ENCODE measurements at places on chromosomes 12 and 14.

DNA sequence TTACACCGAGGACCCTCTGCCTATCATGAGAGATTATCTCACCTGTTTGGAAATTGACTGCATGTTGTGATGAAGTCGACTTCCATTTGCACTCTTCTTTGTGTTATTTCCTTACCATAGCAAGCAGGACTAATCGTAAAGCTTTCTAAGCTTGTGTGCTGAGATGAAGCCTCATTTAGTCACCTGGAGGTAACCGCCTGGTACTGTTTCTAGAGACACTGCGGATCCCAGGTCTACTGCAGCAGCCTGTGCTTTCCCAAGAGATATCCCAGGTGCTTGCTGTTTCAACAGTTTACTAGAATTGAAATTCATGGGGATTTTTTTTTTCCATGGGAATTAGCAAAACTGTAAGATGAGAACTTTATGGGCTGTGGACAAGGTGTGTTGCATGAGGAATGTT lies 131.8 kb downstream of the PTPRR start:
- no peak overlapping the region for H3K4me3 ChIP-seq
- H3K27me3 ChIP-seq = peaks cover 1% of the 10 kb centered on the region
- DNase-seq = no peak
- H3K36me3 ChIP-seq = no peaks in the 10 kb centered on the region

GRCh38 chr14:40447017-40447416 lies 1014.8 kb upstream of the FBXO33 start:
- no peak overlapping the region for H3K4me3 ChIP-seq
- no peaks in the 10 kb centered on the region for H3K4me1 ChIP-seq
- no peak for DNase-seq
- no peaks in the 10 kb centered on the region for H3K27me3 ChIP-seq
- H3K36me3 ChIP-seq = no peaks in the 10 kb centered on the region

- H3K36me3 ChIP-seq = no peaks in the 10 kb centered on the region
- peaks cover 3% of the 10 kb centered on the region for H3K4me1 ChIP-seq
Measured at GRCh38 chr14:103928011-103928890, at the start of gene TDRD9. Gene TDRD9, plus strand, starts transcription at chr14:103928456. Its CDS starts 54 bp downstream, at chr14:103928510.

DNA sequence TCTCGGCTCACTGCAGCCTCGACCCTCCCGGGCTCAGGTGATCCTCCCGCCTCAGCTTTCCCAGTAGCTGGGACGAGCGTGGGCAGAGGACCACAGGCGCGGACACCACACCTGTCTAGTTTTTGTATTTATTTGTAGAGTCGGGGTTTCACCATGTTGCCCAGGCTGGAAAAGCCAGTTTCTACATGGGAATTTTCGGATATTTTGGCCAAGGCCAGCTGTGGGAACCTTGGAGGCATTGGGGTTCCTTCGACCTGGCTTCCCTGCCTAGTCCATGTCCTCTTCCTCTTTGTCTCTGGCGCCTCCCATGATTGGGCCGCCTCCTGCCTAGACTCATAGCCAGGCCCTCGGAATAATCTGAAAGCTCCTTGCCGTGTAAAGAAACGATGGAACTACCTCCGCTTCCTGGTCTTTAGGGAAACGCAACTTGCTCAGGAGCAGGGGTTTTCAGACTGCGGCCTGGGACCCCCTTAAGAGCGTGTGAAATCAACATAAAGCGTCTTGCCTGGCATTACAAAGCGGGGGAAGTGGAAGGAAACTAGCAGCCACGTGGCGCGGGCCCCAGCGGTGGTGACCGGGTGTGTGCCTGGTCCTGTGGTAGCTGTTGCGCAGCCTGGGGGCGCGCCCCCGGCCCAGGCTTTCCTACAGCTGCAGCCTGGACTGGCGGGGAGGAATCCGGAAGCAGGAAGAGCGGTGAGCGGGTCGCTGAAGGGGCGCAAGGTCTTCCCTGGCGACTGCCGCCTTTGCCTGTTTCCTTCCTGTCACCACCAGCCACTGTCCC lies 1.4 kb upstream of the HSP90AA1 start:
- peak; percentile 81 for DNase-seq
- H3K27me3 ChIP-seq = no peaks in the 10 kb centered on the region
- peak overlapping the region; percentile 92 for H3K4me3 ChIP-seq
- peaks cover 37% of the 10 kb centered on the region for H3K4me1 ChIP-seq
- H3K36me3 ChIP-seq = peaks cover 35% of the 10 kb centered on the region

- no peaks in the 10 kb centered on the region for H3K4me1 ChIP-seq
- H3K27ac ChIP-seq = no peak overlapping the region
- DNase-seq = no peak
- H3K4me3 ChIP-seq = no peak overlapping the region
- H3K36me3 ChIP-seq = no peaks in the 10 kb centered on the region
Measured at GRCh38 chr14:79551523-79551922, 659.8 kb downstream of the DIO2 start.

GRCh38 chr12:75725521-75726111 lies 214.2 kb upstream of the KRR1 start:
- peaks cover 20% of the 10 kb centered on the region for H3K4me1 ChIP-seq
- H3K27ac ChIP-seq = no peak overlapping the region
- no peak for DNase-seq
- H3K27me3 ChIP-seq = peaks cover 5% of the 10 kb centered on the region

DNA sequence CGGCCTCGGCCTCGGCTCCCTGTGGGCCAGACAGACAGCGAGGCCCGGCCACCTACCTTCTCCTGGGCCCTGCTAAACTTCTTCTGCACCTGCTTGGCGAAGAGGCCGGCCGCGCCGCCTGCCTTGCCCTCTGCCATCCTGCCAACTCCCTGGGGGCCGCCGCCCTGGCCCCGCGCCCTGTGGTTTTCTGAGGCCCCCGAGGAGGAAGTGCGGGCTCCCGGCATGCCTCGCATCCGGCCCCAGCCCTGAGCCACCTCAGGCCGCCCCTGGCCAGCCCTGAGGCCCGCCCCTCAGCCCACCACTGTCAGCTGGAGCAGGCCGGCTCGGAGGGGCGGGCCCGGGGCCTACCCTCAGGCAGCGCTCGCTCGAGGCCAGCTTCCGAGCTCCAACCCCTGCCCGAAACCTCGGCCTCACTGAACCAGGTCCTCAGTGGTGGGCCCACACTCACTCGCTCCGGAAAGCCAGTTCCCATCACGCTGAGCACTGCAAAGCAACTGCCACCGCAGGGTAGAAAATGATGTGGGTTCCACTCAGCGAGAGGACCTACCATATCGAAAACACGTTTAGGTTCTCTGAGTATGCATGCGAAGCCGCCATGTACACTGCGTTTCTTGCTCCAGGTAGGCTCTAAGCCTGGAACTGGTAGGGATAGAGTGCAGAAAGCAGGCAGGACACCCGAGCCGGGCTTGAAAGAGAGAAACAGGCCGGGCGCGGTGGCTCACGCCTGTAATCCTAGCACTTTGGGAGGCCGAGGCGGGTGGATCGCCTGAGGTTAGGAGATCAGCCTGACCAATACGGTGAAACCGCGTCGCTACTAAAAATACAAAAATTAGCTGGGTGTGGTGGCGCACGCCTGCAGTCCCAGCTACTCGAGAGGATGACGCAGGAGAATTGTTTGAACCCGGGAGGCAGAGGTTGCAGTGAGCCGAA lies at the start of gene BIN2:
Gene BIN2, minus strand, starts transcription at position 209 of the 930 bp plus-strand sequence. Its CDS starts 72 bp downstream, at position 137.
- H3K36me3 ChIP-seq = peaks cover 24% of the 10 kb centered on the region
- peak within 1 kb of the TSS; percentile 98 for H3K27ac ChIP-seq
- peaks cover 68% of the 10 kb centered on the region for H3K4me1 ChIP-seq
- H3K4me3 ChIP-seq = peak within 1 kb of the TSS; percentile 91

DNA sequence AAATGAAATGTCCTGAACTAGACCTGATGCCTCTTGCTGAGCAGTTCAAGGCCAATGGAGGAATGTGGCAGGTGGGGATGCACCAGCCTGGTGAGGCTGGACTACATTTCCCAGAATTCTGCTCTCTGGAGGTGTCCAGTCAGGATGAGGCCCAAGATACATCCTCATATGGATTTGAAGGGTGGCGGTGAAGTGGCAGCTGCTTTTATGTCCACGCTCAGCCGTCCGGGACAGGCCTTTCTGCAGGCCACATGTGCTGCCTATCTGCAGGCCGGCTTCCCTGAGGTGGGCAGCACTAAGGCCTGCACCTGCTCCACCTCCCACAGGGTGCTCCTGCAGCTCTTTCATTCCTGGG lies 230.2 kb downstream of the BCL11B start:
- DNase-seq = no peak
- H3K4me3 ChIP-seq = no peak overlapping the region
- H3K4me1 ChIP-seq = peaks cover 3% of the 10 kb centered on the region
- H3K27ac ChIP-seq = no peak overlapping the region

DNA sequence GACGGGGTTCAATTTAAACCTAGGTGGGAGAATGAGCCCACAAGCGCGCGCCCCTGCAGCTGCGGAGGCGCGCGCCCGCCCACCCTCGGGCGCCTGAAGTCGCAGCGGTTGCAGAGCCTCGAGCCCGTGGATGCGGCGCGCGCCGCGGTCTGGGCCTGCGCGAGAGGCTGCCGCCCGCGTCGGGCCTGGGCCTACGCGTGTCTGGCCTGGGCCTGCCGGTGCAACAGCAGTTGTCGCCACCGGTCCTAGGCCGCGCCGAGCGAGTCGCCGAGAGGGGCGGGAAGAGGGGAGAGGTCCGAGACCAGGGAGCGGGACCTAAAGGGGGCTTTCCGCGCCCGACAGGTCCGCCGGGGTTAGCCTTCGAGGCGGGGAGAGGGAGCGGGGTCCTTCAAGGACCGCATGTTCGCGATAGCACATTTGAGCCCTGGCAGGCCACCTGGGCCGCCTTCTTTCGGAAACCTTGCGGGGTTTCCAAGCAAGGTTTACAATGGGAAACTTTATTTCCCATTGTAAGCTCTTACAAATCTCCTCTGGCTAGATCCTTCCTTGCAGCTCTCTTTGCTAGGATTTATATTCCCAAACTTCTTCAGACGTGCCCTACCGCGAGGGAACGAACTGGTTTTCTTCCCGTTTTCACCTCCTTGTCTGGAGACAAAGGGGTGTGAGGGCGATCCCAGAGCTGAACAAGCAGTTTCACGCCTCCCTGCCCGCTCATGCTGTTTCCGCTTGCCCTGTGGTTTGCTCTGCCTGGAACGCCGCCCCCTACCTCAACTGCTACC lies 6.8 kb downstream of the SIX6 start:
- peaks cover 2% of the 10 kb centered on the region for H3K36me3 ChIP-seq
- DNase-seq = peak; percentile 10
- H3K4me3 ChIP-seq = peak overlapping the region; percentile 9
- peaks cover 53% of the 10 kb centered on the region for H3K27me3 ChIP-seq
- H3K4me1 ChIP-seq = peaks cover 15% of the 10 kb centered on the region
- H3K27ac ChIP-seq = no peak overlapping the region

GRCh38 chr12:101650346-101651117 lies 46.9 kb upstream of the CHPT1 start:
- no peaks in the 10 kb centered on the region for H3K36me3 ChIP-seq
- no peak for DNase-seq
- H3K27me3 ChIP-seq = peaks cover 17% of the 10 kb centered on the region
- H3K4me3 ChIP-seq = no peak overlapping the region
- H3K27ac ChIP-seq = no peak overlapping the region

GRCh38 chr14:22118899-22119477 lies 445.4 kb upstream of the OR4E1 start:
- no peaks in the 10 kb centered on the region for H3K27me3 ChIP-seq
- no peak overlapping the region for H3K27ac ChIP-seq
- DNase-seq = no peak

GRCh38 chr14:89915114-89915878 lies 39.2 kb downstream of the EFCAB11 start:
- H3K27ac ChIP-seq = no peak overlapping the region
- peaks cover 3% of the 10 kb centered on the region for H3K4me1 ChIP-seq
- H3K36me3 ChIP-seq = no peaks in the 10 kb centered on the region
- H3K27me3 ChIP-seq = peaks cover 10% of the 10 kb centered on the region
- no peak overlapping the region for H3K4me3 ChIP-seq

DNA sequence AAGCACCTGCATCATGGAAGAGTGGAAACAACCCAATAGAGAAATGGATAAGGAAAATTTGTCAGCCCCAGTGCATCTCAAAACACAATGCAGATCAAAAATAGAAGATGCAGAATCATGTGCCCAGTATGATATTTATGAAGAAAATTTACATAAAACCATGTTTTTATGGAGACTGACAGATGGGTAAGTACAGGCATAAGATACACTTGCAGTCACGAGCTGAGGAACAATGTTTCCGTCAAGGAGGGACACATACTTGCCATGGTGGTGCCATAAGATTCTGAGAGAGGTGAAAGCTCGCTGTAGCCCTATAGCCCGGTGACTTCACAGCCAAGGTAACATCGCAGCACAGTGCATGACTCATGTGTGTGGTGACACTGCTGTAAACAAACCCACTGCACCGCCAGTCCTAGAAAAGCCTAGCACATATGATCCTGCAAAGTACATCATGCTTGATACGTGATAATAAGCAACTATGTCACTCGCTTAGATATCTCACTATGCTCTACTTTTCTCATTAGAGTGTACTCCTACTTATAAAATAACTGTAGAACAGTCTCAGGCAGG lies 112.6 kb downstream of the RIMBP2 start:
- no peaks in the 10 kb centered on the region for H3K36me3 ChIP-seq
- no peaks in the 10 kb centered on the region for H3K27me3 ChIP-seq
- no peaks in the 10 kb centered on the region for H3K4me1 ChIP-seq
- no peak overlapping the region for H3K4me3 ChIP-seq

DNA sequence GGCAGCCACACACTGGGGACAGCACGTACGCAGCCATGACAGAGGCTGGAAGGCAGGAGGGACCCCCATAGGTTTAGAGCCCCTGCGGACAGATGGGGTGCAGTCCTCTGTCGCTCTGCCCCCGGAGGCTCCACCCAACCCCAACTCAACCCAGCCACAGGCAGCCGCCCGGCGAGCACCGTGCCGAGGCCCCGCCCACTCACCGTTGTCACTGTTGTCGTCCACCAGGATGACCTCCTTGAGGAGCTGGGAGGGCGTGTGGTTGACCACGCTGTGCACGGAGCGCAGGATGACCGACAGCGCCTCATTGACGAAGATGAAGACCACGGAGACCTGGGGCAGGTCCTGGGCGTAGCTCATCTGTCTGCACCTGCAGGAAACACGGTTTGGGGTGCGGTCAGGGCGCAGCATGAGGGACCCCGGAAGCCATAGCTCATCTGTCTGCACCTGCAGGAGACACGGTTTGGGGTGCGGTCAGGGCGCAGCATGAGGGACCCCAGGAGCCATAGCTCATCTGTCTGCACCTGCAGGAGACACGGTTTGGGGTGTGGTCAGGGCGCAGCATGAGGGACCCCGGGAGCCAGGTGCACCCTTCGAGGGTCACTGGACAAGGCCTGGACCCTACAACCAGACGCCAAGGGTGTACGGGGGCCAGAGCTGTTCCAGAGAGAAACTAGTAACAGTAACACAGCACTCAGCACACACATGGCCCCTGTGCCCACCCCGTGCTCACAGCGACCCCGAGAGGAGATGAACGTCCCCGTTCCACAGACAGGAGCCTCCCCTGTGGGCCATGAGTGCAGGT lies 66.9 kb downstream of the GALNT9 start:
- H3K4me1 ChIP-seq = no peaks in the 10 kb centered on the region
- H3K27me3 ChIP-seq = peaks cover 3% of the 10 kb centered on the region
- H3K27ac ChIP-seq = no peak overlapping the region
- DNase-seq = no peak
- H3K36me3 ChIP-seq = no peaks in the 10 kb centered on the region

Measured in activated CD8-positive, alpha-beta T cell treated with anti-CD3 and anti-CD28 coated beads for 36 hours (primary cell).